ENCODE measurements at places on chromosomes 3 and 15.

DNA sequence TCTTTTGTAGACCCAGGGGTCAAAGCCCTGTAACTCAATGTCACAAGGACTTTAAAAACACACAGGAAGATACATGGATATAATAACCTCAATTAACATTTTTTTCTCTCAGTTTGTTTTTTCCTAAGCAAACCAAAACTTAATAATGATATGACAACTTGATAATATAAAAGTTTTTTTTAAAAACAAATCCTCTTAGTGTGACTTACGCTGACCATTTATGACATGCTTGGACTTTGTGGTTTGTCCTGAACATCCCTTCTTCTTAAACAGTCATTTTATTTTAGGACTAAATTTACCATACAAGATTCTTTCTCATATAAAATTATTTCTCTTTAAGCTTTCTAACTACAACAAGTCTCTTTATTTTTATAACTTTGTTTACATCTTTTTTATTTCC is 25.4 kb upstream of the FAM3D start:
- no peak for DNase-seq

DNA sequence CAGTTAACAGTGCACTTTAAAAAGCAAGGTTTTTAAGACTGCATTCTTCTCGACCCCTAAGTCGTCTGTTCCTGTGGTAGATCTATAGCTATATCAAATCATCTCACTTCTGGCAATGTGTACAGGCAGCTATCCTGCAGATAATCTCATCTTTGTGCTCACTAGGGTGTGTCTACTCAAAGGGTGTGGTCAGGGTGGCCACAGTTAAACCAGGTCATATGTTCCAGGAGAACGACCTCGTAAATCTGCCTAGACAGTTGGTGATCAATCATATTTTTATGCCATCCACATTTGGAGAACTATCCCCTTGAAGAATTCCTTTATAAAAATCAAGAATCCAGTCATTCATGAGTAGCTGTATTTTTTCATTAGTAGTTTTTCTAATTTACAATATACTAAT is 3.0 kb downstream of the VEPH1 start:
- no peak for DNase-seq

DNA sequence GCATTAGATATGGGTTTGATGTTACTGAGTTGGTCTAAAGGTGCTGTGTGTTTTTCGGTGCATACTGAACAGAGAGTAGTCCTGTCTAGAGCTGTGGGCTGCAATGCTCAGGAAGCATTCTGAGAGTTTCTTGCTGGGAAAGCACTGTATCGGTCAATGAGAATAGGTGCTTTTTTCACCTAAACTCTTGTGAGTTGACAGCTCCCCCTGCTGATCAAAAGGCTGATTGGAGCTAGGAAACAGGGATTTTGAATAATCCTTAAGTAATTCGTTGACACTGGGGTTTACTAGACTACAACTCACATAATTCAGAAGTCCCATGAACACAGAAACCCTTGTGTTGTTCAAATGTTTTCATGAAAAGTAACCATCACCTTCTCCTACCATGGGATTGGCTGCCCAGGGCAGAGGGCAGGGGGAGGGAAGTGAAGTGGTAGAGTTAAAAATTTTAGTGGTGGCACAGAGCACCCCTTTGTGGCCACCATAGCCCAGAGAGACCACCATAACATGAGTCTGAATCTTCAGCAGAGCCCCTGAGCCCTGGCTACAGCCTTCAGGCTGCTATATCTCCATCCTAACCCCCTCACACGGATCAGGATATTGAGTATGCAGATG is 13.0 kb upstream of the MANF start:
- DNase-seq = peak; percentile 69

DNA sequence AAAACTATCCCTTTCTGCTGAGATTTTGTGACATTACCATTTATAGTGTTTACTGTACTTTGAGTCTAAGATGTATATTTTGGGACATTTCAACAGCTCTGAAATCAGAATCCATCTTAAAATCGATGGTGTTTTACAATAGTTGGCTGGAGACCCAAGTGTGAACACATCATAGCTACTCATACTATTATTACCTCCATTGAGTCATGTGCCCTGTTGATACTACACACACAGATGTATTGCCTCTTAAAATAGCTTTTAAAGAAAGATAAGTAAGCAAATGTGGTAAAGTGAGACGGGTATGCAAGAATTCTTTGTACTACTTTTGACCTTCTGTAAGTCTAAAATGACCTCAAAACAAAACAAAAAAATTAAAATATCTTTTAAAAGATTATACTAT is 6.7 kb downstream of the LMOD3 start:
- DNase-seq = no peak

- no peak for DNase-seq
Measured at GRCh38 chr3:172676196-172676922, 34.5 kb downstream of the NCEH1 start.

- no peak for DNase-seq
Measured at GRCh38 chr15:82900511-82901060, 51.9 kb downstream of the HOMER2 start.

- no peak for DNase-seq
Measured at GRCh38 chr15:39960411-39960810, 26.5 kb downstream of the EIF2AK4 start.

DNA sequence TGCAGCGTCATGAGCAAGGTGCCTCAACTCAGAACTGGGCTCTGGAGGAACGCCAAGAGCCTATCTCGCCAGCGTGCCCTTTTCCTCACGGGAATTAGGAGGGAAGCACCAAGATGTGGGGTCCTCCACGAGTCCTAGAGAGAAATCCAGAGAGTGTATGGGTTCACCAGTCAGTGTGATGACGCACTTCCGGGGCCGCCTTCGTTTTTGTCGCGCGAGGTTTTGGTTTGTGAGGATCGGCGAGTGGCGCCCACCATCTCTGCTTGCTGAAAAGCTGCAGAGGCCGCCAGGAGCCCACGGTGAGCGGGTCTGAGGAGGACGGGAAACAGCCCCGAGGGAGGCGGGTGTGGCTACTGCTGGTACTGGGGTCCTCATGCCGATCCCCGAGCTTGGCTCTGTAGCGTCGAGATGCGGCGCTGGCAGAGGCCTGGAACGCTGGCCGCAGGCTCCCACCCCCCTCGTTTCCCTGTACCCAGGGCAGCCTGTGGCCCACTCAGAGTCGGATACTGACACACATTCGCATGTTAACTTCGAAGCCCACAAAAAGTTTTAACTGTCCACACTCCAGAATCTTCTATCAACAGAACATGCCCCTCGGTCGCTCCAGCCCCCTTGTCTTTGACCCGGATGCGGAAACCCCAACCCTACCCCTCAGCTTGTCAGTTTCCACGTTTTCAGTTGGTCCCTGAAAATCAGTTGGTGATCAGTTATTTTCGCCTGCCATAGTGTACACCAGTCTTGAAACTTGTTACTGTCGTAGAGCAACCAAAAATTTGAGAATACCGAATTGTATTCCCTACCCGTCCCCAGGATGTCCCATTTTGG is 30.4 kb downstream of the ZNF662 start:
- no peak for DNase-seq
